ENCODE measurements at places on chromosomes 13 and 19. TPM values are rescaled to one million over a fixed set of nuclear protein-coding genes. Genes with fewer than 3 reads are reported as not detected.

GJA3 gene
- not detected for total RNA-seq

FARP1 gene
- total RNA-seq, result 200 TPM

CALR3 gene
- not detected for total RNA-seq

GPR12 gene
- 44.1 TPM for total RNA-seq

GAS6 gene
- total RNA-seq, result 26.6 TPM

CDADC1 gene
- 12.8 TPM for total RNA-seq

FXYD5 gene
- not detected for total RNA-seq

ARMC6 gene
- total RNA-seq, result 56.0 TPM

PRR22 gene
- total RNA-seq, result 0.94 TPM

SUGT1 gene
- 98.0 TPM for total RNA-seq

KIR3DL1 gene
- not detected for total RNA-seq
